ENCODE measurements at places on chromosomes 2 and 18.

- no peak for DNase-seq
Measured at GRCh38 chr2:230863442-230864121, 1.2 kb upstream of the ITM2C start.

- no peak for DNase-seq
Measured at GRCh38 chr2:160679686-160680085, 186.1 kb upstream of the RBMS1 start.

GRCh38 chr2:119338826-119339561 is 27.6 kb downstream of the C2orf76 start:
- DNase-seq, result peak; percentile 44

DNA sequence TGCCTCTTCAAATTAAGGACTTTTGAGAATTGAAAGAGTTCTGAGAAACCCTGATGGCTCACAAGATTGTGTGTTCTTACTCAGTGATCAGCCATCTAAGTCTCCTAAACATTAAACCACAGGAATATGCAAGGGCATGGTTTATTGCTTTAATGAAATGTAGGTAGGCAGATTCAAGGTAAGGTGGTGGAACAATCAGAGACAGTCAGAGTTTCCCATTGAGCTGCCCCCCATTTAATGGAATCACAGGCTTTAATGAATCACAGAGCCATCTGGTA is 107.8 kb upstream of the LRATD1 start:
- no peak for DNase-seq

GRCh38 chr2:200471324-200471848 is 38.5 kb downstream of the KCTD18 start:
- no peak for DNase-seq
